Caco-2 (cell line): ENCODE measurements at places on chromosomes 7 and 10. TPM values are rescaled to one million over a fixed set of nuclear protein-coding genes. Genes with fewer than 3 reads are reported as not detected.
A peak's percentile ranks its signal among the peaks of the same experiment; 100 is the strongest.

GRCh38 chr10:126006906-126007305 is 110.5 kb downstream of the FANK1 start:
- H3K4me1 ChIP-seq = no peaks in the 10 kb centered on the region
- no peaks in the 10 kb centered on the region for H3K27me3 ChIP-seq
- H3K4me3 ChIP-seq = no peak overlapping the region
- H3K27ac ChIP-seq = no peak overlapping the region
- DNase-seq = no peak

DNA sequence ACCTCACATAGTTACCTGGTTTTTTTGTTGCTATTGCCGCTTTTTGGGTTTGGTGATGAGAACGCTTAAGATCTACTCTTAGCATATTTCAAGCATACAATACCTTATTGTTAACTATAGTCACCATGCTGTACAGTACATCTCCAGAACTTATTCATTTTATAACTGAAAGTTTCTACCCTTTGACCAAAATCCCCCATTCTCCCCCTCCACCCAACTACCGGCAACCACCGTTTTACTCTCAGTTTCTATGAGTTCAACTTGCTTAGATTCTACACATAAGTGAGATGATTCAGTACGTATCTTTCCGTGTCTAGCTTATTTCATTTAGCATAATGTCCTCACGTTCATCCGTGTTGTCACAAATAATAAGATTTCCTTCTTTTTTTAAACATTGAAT is 86.7 kb upstream of the IL6 start:
- no peak for DNase-seq
- no peaks in the 10 kb centered on the region for H3K4me1 ChIP-seq
- H3K36me3 ChIP-seq = no peaks in the 10 kb centered on the region
- H3K4me3 ChIP-seq = no peak overlapping the region

DNA sequence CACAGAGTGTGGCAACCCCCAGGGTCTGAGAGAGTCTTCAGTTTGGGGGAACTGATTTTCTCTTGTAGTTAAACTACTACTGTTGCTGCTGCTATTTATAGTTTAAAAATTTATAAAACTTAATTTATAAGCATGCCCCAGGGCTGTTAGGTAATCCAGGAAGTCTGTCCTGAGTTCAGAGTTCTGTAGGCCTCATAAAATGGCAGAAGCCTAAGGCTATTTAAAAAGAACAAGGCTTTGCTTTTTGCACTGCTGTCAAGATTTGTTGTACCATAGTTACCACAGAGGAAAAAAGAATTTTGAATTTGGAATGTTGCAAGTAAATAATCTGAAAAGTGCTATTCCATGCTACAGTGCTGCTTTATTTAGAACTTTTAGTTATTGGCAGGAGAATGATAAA is 66.1 kb downstream of the AGK start:
- no peaks in the 10 kb centered on the region for H3K36me3 ChIP-seq
- H3K27ac ChIP-seq = no peak overlapping the region
- H3K27me3 ChIP-seq = no peaks in the 10 kb centered on the region
- DNase-seq = no peak
- H3K4me1 ChIP-seq = no peaks in the 10 kb centered on the region
- H3K4me3 ChIP-seq = no peak overlapping the region

GRCh38 chr10:10126218-10126617 is 891.5 kb upstream of the CELF2 start:
- H3K27ac ChIP-seq = no peak overlapping the region
- H3K4me3 ChIP-seq = no peak overlapping the region
- H3K27me3 ChIP-seq = no peaks in the 10 kb centered on the region
- H3K36me3 ChIP-seq = no peaks in the 10 kb centered on the region
- no peaks in the 10 kb centered on the region for H3K4me1 ChIP-seq
- no peak for DNase-seq

- no peak overlapping the region for H3K4me3 ChIP-seq
- H3K4me1 ChIP-seq = peaks cover 33% of the 10 kb centered on the region
- H3K27me3 ChIP-seq = no peaks in the 10 kb centered on the region
- DNase-seq = no peak
- H3K36me3 ChIP-seq = no peaks in the 10 kb centered on the region
These were observed 7.2 kb downstream of the ITIH5 start for GRCh38 chr10:7659560-7659959.

GRCh38 chr7:2785071-2785500 is 59.0 kb downstream of the GNA12 start:
- H3K4me1 ChIP-seq = 0 out of 2 replicates have a peak, but pooled peaks cover 5% of the 10 kb centered on the region
- no peaks in the 10 kb centered on the region; the same call in none of the 2 replicates for H3K36me3 ChIP-seq
- no peak overlapping the region for H3K27ac ChIP-seq
- no peak for DNase-seq
- H3K4me3 ChIP-seq = no peak overlapping the region

GRCh38 chr10:84991301-84991700 is 662.9 kb downstream of the CCSER2 start:
- H3K27ac ChIP-seq = no peak overlapping the region
- no peaks in the 10 kb centered on the region for H3K4me1 ChIP-seq

The HOXA5 gene
- 4.3 and 4.9 TPM in 2 replicates for total RNA-seq

- H3K27ac ChIP-seq = no peak overlapping the region
- no peak overlapping the region for H3K4me3 ChIP-seq
- no peaks in the 10 kb centered on the region for H3K27me3 ChIP-seq
- H3K4me1 ChIP-seq = 0 out of 2 replicates have a peak, but pooled peaks cover 2% of the 10 kb centered on the region
- DNase-seq = no peak
These were observed 22.6 kb upstream of the CNPY1 start for GRCh38 chr7:155568842-155569494.

DNA sequence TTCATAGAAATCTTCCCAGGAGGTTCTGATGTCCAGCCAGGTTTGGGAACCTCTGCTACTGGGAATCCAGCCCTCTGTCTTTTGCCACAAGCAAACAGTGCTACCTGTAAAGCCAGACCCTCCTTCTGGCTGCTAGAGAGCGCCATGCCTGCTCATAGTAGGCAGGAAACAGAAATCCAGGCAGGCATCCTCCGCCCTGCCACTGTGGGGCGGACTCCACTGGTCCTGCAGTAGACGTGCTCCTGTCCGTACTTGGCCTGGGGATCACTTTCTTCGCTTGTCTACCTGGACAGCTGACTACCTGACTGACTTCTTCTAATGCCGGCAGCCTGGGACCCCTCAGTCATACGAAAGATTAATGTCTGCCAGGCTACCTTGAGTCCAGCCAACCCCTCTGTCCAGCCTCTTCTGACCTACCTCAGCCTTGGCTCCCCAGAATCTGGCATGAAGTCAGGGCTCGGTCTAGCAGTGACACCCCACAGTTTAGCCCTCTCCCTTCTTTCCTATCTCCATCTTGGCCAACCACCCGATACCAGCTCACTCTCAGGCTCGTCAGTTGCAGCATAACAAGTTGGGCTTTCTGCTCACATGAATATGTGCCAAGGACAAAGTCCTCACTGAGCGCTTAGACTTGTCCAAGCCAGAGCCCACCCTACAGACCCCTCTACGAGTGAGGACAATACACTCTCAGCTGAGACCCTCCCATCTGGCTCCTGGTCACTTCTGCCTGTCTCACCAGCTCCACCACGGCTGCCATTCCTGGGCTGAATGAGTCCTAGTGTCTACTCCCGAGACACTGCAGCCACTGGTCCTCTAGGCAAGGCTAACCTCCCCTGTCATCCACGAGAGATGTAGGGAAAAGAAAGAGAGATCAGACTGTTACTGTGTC is 43.9 kb upstream of the OPALIN start:
- H3K27ac ChIP-seq = no peak overlapping the region
- no peaks in the 10 kb centered on the region for H3K36me3 ChIP-seq
- H3K27me3 ChIP-seq = peaks cover 3% of the 10 kb centered on the region

- no peak overlapping the region for H3K4me3 ChIP-seq
- H3K27me3 ChIP-seq = no peaks in the 10 kb centered on the region
These were observed 21.3 kb downstream of the MKX start for GRCh38 chr10:27724287-27724686.

GRCh38 chr7:37369906-37370305 is 78.8 kb downstream of the ELMO1 start:
- peak; percentile 13 for DNase-seq
- peaks cover 29% of the 10 kb centered on the region for H3K4me1 ChIP-seq
- H3K27me3 ChIP-seq = no peaks in the 10 kb centered on the region; the same call in 1 of the 2 replicates
- H3K36me3 ChIP-seq = no peaks in the 10 kb centered on the region

- H3K27ac ChIP-seq = no peak overlapping the region
- H3K36me3 ChIP-seq = no peaks in the 10 kb centered on the region
- no peak for DNase-seq
- H3K4me1 ChIP-seq = no peaks in the 10 kb centered on the region
- no peaks in the 10 kb centered on the region for H3K27me3 ChIP-seq
- H3K4me3 ChIP-seq = no peak overlapping the region
These were observed 378.4 kb upstream of the SEMA3D start for GRCh38 chr7:85565276-85565675.

The CLCN1 gene
- total RNA-seq = 1.8 and 1.9 TPM in 2 replicates

The MOGAT3 gene
- total RNA-seq = 6.3 and 8.1 TPM in 2 replicates

GRCh38 chr10:123145542-123146012 is 2.4 kb upstream of the HMX2 start:
- no peak overlapping the region for H3K4me3 ChIP-seq
- peaks cover 6% of the 10 kb centered on the region for H3K4me1 ChIP-seq
- DNase-seq = no peak
- no peaks in the 10 kb centered on the region for H3K36me3 ChIP-seq
- peaks cover 2% of the 10 kb centered on the region for H3K27me3 ChIP-seq
- no peak overlapping the region for H3K27ac ChIP-seq

GRCh38 chr7:100515072-100515532 is 23.9 kb upstream of the AGFG2 start:
- no peaks in the 10 kb centered on the region for H3K27me3 ChIP-seq
- peaks cover 13% of the 10 kb centered on the region for H3K4me1 ChIP-seq
- H3K27ac ChIP-seq = no peak overlapping the region
- no peak overlapping the region for H3K4me3 ChIP-seq
- no peaks in the 10 kb centered on the region for H3K36me3 ChIP-seq
- DNase-seq = no peak

DNA sequence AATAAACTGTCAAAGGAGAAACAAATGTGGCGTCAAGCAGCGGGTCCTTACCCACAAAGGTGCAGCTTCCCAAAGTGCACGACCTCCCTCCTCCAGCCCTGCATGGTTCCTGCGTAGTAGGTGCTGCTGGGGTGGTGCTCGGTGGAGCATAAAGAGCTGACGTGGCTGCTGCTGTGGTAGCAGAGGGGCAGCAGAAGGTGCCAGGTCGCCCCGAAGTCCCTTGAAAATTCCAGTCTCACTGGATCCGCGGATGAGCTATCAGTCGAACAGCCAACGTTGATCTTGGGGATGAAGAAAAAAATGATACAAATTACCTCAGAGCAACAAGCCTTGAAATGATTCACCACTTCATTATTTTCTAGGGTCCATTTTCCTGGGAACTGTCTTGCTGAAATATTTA is 105.0 kb upstream of the SLC26A5 start:
- H3K4me3 ChIP-seq = no peak overlapping the region
- no peak overlapping the region for H3K27ac ChIP-seq
- H3K36me3 ChIP-seq = no peaks in the 10 kb centered on the region
- no peaks in the 10 kb centered on the region for H3K4me1 ChIP-seq
- H3K27me3 ChIP-seq = no peaks in the 10 kb centered on the region; the same call in 1 of the 2 replicates

- no peak for DNase-seq
- H3K27ac ChIP-seq = no peak overlapping the region
- H3K4me1 ChIP-seq = 0 out of 2 replicates have a peak, but pooled peaks cover 8% of the 10 kb centered on the region
- no peaks in the 10 kb centered on the region for H3K27me3 ChIP-seq
- no peak overlapping the region for H3K4me3 ChIP-seq
These were observed 151.3 kb upstream of the BMPER start for GRCh38 chr7:33753881-33754525.

- peaks cover 27% of the 10 kb centered on the region for H3K4me1 ChIP-seq
- peak; percentile 87 for DNase-seq
- H3K27ac ChIP-seq = peak overlapping the region; percentile 87
- H3K4me3 ChIP-seq = no peak overlapping the region
- H3K27me3 ChIP-seq = no peaks in the 10 kb centered on the region
- no peaks in the 10 kb centered on the region for H3K36me3 ChIP-seq
These were observed 51.7 kb downstream of the SGMS1 start for GRCh38 chr10:50572017-50572491.

DNA sequence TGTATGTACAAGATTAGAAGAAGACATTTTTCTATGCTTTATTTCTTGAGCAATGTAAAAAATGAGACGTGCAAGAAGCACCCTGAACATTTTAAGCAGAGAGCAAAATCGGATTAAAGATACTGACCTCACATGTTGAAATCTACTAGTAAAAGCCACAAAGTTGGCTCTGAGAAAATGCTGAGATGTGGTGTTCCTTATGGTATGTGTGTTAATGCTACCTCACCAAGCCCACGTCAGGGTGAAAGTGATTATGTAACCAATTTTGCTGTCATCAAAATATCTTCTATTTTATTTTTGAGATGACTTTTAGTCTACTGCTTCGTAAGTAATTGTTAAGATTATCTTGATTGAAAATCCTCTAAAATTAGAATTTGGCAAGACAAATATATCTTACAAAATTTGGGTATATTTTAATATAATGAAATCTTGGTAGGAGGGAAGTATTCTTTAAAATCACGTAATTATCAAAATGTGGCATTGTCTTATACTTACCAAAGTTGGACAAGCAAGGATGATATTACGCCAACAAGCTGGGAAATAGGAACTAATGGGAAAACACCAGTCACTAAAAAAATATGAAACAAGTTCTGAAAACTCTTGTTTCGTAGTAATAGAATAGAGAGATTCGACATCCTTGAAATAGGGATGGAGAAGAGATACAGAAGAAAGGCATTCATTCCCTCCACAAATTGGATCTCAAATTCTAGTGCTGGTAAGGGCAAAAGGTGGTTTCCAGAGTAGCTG is 5.8 kb downstream of the ADO start:
- no peak for DNase-seq
- H3K4me3 ChIP-seq = no peak overlapping the region
- H3K4me1 ChIP-seq = peaks cover 16% of the 10 kb centered on the region
- peaks cover 10% of the 10 kb centered on the region for H3K27me3 ChIP-seq
- H3K36me3 ChIP-seq = no peaks in the 10 kb centered on the region
- H3K27ac ChIP-seq = no peak overlapping the region

- H3K27ac ChIP-seq = no peak overlapping the region
- H3K27me3 ChIP-seq = no peaks in the 10 kb centered on the region
- H3K4me1 ChIP-seq = no peaks in the 10 kb centered on the region
- no peak for DNase-seq
- no peaks in the 10 kb centered on the region for H3K36me3 ChIP-seq
These were observed 348.2 kb downstream of the PTPRN2 start for GRCh38 chr7:158239290-158239981.

- no peaks in the 10 kb centered on the region for H3K27me3 ChIP-seq
- DNase-seq = no peak
- H3K27ac ChIP-seq = no peak overlapping the region
These were observed 4.4 kb downstream of the BAG3 start for GRCh38 chr10:119655566-119656001.

- DNase-seq = no peak
- no peak overlapping the region for H3K4me3 ChIP-seq
- no peaks in the 10 kb centered on the region for H3K27me3 ChIP-seq
- H3K36me3 ChIP-seq = peaks cover 3% of the 10 kb centered on the region; the same call in 1 of the 2 replicates
- no peak overlapping the region for H3K27ac ChIP-seq
These were observed 12.9 kb upstream of the C10orf88 start for GRCh38 chr10:122966879-122967278.

GRCh38 chr7:82036146-82036886 is 266.5 kb upstream of the HGF start:
- no peaks in the 10 kb centered on the region for H3K4me1 ChIP-seq
- no peaks in the 10 kb centered on the region for H3K36me3 ChIP-seq
- DNase-seq = no peak
- no peak overlapping the region for H3K27ac ChIP-seq
- H3K4me3 ChIP-seq = no peak overlapping the region
- no peaks in the 10 kb centered on the region for H3K27me3 ChIP-seq
